ENCODE measurements at places on chromosomes 1 and 21.
A peak's percentile ranks its signal among the peaks of the same experiment; 100 is the strongest.

DNA sequence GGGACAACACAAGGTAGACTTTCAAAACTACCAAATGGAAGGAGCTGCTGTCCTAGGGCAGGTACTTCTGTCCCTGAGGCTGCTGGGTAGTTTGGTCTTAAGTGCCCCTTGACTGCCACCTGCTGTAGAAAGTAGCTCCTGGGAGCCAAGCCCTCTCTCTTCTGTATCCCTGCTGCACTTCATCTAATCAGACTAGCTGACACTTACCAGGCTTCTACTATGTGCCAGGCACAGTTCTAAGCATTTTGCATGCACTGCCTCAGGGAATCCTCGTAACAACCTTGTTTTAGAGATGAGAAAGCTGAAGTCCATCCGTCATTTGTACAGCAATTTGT lies 15.9 kb upstream of the SRSF4 start:
- ATAC-seq, result peak; percentile 73

- no peak for ATAC-seq
Measured at GRCh38 chr1:212430416-212430815, 2.3 kb upstream of the NENF start.

DNA sequence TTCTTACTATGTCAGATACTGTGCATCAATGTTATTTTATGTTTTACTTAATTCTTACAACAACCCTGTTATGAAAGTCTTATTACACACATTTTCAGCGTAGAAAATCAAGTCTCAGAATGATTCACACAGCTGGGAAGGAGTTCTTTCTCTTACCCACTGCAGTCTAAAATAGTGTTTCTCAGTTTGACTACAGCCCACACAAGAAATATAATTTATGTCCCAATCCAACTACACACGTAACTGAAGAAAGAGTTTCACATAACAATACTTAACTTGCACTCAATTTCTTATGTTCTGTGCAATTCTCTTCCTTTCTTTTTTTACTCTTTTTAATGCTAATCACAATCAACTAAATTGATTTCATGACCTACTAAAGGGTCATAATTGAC lies 252.8 kb upstream of the ADGRL2 start:
- no peak for ATAC-seq

DNA sequence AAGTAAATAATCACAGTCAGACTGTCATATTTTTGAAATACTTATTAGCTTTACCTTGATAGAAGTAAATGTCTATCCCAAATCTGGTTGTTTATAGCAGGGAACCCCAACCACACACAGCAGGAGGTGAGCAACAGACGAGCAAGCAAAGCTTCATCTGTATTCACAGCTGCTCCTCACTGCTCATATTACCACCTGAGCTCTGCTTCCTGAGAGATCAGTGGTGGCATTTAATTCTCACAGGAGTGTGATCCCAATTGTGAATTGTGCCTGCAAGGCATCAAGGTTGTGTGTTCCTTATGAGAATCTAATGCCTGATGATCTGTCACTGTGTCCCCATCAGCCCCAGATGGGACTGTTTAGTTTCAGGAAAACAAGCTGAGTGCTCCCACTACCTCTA lies 104.3 kb downstream of the GPATCH2 start:
- no peak for ATAC-seq

DNA sequence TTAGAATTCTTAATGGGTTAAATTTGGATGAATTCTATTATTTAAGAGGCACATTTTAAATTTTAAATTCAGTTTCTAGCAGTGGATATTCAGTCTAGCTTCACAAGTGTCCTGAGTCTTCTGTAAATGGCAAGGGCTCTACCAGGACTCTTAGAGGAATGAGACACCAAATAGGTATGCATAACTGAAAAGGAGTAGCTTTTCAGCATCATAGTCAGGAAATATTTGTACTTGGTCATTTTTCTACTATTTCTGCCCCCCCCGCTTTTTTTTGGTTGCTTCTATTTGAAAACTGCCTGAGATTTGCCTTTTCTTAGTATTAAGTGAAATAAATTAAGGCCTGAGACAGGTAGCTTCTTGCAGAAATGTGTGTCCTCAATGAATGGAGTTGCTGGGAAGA lies 80.2 kb downstream of the MAST2 start:
- no peak for ATAC-seq

- ATAC-seq, result no peak
Measured at GRCh38 chr1:162228586-162228985, 148.1 kb downstream of the SPATA46 start.

GRCh38 chr21:18673789-18674188 lies 270.2 kb upstream of the TMPRSS15 start:
- no peak for ATAC-seq

GRCh38 chr21:20163167-20163566 lies 835.0 kb upstream of the NCAM2 start:
- ATAC-seq, result no peak

GRCh38 chr1:214420341-214420740 lies 131.1 kb downstream of the PTPN14 start:
- no peak for ATAC-seq

- ATAC-seq, result no peak
Measured at GRCh38 chr1:25082216-25082899, 149.9 kb downstream of the SYF2 start.

DNA sequence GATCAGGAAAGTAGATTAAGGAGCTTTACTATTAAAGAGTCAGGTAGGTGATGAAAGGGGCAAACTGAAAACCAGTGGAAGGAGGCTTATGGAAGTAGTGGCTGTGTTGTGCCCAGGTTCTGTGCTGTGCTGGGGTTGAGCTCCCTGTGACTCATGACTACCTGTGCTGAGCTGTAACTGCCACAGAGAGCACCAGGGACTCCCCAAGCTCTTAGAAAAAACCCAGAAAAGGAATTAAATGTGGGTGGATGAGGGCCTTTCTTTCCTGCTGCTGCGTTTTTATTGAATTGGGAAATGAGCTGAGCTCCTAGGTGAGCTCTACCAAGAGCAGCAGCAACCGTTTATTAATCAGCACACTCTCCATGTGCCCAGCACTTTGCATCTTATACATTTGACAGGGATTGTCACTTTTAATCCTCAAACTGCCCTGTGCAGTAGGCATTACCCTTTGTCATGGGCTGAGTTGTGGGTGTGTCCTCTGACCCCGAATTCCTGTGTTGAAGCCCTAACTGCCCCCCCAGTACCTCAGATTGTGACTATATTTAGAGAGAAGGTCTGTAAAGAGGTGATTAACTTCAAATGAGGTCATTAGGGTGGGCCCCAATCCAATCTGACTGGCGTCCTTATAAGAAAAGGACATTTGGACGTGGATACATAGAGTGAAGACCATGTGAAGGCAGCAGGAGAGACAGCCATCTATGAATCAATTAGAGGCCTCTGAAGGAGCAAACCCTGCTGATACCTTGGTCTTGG lies 65.4 kb downstream of the AK4 start:
- peak; percentile 61 for ATAC-seq

DNA sequence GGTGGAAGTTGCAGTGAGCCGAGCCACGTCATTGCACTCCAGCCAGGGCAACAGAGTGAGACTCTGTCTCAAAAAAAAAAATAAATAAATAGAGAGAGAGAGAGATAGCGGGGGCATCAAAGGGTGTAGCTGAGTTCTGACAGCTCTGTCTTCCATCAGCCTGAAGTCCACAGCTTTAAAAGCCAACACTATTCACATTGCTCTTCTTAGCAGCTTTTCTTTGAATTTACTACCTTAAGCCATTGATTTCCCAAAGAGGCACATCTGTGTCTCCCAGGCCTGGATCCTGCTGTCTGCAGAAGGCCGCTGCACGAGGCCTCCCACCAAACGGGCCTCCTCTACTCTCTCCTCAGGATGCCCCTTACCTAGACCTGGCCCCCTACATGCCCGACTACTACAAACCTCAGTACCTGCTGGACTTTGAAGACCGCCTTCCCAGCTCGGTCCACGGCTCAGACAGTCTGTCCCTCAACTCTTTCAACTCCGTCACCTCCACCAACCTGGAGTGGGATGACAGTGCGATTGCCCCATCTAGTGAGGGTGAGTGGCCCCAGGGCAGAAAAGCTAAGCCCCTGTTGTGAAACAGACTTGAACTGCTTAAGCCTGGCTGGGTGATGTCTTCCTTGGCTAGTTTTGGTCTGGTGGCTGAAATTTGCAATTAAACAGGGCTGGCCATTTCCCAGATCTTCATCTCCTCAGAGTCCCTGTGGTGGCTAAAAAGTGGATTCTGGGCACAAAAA lies 16.5 kb upstream of the SLC25A34 start:
- no peak for ATAC-seq

DNA sequence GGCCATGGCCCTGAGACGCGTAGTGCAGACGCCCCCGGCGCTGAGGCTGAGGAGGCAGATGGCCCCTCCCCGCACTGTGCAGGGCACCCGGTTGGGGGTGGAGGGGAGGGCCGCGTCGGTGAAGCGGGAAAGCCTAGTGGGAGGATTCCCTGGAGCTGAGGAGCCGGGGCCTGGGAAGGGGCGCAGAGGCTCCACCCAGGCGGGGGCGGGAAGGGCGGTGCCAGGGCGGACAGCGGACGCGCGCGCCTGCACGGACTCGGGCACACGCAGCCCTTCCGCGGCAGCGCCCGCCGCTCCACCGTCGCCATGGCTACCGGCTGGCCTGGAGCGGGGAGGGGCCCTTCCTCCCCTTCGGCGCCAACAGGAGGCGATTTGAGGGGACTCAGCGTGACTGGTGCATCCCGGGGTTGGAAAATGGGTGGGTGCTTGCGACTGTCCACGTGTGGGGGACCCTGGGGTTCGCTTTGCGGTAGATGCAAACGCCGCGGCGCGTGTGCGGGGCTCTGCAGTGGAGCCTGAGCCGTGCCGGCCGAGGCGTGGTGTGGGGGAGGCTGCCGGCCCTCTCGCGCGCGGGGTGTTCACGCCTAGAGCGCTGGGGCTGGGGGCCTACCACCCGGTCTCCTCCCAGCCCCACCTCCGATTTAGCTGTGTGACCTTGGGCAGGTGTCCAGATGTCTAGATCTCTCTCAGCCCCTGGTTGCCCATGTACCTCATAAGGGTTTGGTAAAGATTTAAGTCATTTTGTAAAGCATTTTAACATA lies 35.1 kb downstream of the PTPRF start:
- peak; percentile 39 for ATAC-seq

DNA sequence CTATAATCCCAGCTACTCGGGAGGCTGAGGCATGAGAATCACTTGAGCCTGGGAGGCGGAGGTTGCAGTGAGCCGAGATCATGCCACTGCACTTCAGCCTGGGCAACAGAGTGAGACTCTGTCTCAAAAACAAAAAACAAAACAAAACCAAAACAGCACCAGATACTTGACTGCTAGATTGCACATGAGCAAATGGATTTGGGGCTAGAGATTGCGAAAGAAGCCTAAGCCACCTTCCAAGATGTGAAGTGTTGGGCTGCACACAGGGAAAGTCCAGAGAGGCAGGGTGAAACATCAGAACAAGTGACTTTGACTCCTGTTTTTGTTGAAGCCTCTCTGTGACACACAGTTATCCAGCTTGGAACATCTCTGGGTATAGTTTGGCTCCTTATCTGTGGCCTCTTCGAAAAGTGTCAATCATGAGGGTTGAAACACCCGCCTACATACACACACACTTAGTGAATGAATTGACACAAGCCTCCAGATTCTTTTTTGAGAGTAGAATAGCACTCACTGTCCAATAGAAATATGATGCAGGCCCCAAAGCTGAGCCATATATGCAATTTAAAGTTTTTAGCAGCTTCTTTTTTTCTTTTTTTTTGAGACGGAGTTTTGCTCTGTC lies 34.2 kb upstream of the GPR137B start:
- no peak for ATAC-seq

GRCh38 chr1:229940684-229941083 lies 126.4 kb upstream of the GALNT2 start:
- no peak for ATAC-seq

DNA sequence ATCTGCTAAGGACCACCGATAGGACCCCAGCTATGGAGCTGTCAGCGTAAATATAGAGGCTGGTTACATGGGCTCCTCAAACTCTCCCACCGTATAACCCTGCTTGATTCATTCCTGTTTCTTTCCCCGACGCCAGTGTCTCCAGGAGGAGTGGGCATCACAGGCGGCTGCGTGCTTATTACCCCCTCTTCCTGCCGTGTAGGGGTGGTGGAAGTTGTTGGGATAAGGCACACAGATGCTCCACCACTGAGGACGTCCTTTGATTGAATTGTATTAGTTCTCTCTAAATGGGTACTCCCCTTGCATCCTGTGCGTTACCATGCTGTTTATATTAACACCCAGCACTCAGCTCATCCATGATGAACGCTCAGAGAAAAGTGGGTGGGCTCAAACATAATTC lies 104.6 kb downstream of the ZBTB18 start:
- no peak for ATAC-seq

DNA sequence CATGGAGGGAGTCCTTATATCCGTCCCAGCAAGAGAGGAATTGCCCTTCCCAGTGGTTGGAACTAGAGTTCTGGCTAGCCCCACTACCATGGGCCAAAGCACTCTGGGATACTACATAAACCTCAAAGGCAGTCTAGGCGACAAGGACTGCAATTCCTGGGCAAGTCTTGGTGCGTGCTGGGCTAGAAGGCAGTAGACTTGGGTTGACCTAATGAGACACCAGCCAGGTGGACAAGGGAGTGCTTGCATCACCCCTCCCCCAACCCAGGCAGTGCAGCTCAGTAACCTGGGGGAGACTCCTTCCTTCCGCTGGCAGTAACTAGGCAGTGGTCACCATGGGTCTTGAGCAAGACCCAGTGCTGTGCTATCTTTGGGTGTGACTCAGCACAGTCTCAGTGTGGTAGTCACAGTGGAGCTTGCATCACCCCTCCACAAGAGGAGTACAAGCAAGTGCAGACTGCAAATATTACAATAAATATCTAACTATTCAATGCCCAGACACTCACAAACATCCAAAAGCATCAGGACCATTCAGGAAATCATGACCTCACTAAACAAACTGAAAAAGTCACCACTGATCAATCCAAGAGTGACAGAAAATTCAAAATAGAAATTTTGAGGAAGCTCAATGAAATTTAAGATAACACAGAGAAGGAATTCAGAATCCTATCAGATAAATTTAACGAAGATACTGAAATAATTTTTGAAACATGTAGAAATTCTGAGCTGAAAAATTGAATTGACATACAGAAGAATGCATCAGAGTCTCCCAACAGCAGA lies 84.7 kb upstream of the LYPLAL1 start:
- no peak for ATAC-seq

- ATAC-seq, result no peak
Measured at GRCh38 chr1:63971557-63971956, 197.7 kb downstream of the ROR1 start.

GRCh38 chr1:23562137-23562876 lies 3.0 kb upstream of the ID3 start:
- no peak for ATAC-seq

DNA sequence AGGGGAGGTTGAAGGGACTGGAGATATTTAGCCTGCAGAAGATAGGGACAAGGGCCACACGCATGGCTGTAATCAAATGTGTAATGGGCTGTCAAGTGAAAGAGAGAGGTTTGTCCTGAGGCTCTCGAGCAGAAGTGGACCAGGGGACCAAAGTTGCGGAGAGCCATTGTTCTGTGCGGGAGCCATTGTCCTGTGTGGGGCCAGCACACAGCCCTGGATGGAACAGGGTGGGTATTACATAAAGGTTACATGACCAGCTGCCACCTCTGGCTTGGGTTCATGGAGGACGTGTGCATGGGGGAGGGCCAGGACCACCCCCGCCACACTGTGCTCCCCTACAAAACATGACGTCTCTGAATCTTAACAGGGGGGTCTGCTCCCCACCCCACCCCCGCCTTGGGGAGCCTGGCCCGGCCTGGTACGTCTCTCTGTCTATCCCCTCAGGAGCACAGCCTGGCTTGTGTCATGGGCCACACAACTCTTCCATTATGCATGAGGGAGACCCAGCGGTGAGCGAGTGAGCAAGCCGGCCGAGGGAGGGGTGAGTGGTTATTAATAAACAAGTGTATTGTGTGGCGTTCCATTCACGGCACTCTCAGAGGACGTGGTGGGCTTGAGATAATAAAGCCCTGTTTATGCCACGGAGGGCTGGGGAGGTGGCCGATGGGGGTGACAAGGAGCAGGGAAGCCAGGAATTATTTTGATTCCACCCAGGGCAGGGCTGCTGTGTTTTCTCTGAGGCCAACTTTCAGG lies at the start of gene NFASC:
Gene NFASC, plus strand, starts transcription at position 703 of the 753 bp plus-strand sequence. CDS start 73,454 bp downstream, outside the sequence.
- no peak for ATAC-seq
